ENCODE measurements at places on chromosomes 2 and 18.
A peak's percentile ranks its signal among the peaks of the same experiment; 100 is the strongest.

GRCh38 chr2:136394136-136395060 lies 276.4 kb upstream of the CXCR4 start:
- no peak for DNase-seq

DNA sequence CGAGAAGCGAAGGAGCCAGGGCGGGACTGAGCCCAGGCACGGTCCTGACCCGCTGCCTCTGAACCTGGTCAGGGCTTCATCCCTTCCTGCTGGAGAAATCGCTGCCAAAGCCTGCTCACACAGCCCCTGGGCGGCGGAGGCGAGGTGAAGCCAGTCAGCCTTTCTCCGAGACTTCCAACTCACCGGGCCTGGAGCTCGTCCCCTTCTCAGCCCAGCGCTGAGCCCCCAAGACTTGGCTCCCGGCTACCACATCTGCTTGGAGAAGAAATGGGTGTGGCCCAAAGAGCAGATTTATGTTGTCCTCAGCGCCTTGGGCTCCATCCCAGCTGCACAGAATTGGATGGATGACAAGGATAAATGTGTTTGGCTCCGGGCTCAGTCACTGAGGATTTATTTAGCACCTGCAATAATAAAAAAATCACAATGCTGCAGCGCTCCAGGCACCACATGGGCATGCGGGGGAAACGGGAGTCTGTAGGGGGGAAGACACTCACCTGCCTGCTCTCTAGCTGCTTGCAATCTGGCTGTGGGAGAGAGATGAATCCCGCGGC lies 64.9 kb downstream of the ACTR2 start:
- DNase-seq = no peak

GRCh38 chr2:190810981-190811587 lies 69.5 kb upstream of the GLS start:
- no peak for DNase-seq

GRCh38 chr2:73083886-73084800 lies 12.6 kb upstream of the SFXN5 start:
- DNase-seq = no peak

GRCh38 chr2:56671973-56672569 lies 488.3 kb downstream of the CCDC85A start:
- DNase-seq = no peak

DNA sequence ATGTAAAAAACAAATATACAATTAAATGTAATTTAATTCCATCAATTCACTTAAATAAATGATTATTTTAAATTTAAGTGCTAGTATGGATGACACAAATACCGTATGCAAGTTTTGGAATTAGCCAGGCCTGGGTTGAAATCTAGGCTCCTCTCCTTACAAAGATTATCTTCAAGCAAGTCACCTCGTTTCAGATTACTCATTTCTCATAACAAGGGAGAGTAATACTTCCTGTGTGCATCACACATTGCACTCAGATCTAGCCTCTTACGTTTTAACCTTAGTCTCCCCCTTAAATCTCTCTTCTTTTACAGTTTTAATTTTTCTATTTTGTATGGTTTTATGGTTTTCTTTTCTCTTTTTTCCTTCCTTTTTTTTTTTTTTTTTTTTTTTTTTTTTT lies 1475.9 kb upstream of the NXPH2 start:
- no peak for DNase-seq

GRCh38 chr18:22302144-22302543 lies 115.6 kb downstream of the CTAGE1 start:
- DNase-seq = no peak

DNA sequence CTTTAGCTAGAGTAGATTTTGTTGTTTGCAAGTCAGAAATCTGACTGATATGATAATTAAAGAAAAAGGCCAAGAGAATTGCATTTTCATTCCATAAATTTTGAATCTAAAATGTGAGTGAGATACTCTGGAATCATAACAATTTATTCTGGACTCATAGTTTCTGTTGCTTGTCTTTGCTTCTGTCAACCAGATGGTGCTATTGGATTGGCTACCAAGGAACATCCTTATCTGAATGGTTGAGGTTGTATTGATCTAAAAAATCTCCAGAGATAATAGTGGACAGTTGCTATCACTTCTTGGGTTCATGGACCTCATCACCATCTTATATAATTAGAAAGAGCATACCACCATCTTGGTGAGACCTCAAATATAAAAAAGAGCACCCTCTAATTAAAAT lies 34.0 kb upstream of the CPS1 start:
- DNase-seq = no peak

- no peak for DNase-seq
Measured at GRCh38 chr2:159573294-159573693, 43.1 kb downstream of the BAZ2B start.

GRCh38 chr2:216714376-216714775 lies 19.0 kb upstream of the IGFBP5 start:
- peak; percentile 76 for DNase-seq

- no peak for DNase-seq
Measured at GRCh38 chr2:241073166-241074064, 28.7 kb downstream of the MTERF4 start.

DNA sequence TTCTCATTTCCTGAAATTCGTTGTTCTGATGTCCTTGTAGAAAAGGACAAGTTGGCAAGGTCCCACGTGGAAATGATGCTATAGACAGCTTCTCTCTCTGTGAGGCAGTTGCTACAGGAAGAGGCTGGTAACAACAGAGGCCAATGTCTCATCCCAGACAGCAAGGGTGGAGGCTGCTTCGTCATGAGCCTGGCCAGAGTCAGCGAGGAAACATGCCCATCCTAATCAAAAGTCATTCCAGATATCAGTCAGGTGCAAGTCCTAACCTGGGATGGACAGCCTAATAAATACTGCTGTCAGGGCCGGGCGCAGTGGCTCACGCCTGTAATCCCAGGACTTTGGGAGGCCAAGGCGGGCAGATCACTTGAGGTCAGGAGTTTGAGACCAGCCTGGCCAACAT lies 6.4 kb upstream of the SMAD7 start:
- no peak for DNase-seq

- DNase-seq = no peak
Measured at GRCh38 chr18:25061395-25061794, 290.6 kb downstream of the ZNF521 start.

DNA sequence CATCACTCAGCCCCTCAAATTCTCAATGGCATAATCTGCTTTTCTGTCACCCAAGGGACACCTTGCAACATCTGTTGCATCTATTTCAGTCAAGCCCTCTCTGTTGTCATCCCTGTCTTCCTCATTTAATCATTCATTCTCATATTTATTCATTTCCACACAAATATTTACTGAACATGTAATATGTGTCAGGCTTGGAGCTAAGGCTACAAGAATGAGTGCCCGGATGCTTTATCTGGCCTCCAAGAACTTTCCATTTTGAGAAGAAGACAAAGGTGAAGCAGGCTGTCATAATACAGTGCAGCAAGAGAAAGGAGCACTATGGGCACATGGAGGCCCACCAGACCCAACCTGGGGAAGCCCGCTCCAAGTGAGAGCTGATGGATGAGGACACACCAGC lies 15.6 kb downstream of the IL18RAP start:
- no peak for DNase-seq

DNA sequence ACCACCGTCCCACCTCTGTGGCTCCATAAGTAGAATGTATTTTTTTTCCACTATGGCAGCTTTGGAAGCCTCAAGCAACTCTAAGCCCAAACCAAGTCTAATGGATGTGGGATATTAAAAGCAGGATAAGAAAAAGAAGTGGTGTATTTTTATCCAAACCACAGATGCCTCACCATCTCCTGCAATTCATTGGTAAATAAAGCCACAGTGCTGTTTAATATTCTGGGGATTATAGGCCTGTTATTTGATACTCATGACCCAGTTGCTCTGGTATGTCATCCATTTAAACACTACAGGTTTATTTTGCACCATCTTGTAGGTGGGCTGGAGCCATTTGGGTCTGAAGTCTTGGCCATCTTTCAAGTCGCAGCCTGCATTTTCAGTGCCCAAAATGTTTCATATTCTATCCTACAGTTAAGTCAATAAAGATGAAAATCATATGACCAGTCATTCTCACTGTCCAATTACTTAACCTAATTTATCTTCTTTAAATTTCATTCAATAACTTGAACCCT lies 279.5 kb upstream of the EPHA4 start:
- DNase-seq = no peak

DNA sequence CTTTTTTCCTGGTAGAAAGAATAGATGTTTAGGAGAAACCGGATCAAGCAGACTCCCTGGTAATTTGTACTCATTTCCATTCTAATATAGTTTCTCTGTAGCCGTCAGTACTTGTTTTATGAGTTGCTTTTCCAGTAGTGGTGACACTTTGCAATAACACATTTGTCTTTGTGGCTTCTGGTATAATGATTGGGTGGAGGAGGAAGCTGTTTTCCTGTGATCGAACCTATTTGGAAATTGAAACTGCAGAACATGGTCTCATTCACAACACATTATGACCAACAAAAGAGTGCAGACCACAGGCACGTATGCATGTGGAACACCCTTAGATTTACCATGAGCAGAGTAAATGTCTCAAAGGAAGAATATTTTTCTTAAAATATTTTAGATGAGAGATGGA lies 7.6 kb upstream of the SERPINB12 start:
- DNase-seq = no peak

GRCh38 chr2:236943068-236943467 lies 142.6 kb upstream of the COPS8 start:
- DNase-seq = no peak

GRCh38 chr2:187554011-187554703 lies at the start of gene TFPI:
Gene TFPI (minus strand): TSS chr2:187554435. CDS start chr2:187503768, 50,667 bp downstream.
- DNase-seq = peak; percentile 57

- no peak for DNase-seq
Measured at GRCh38 chr2:74497777-74498499, 1.5 kb downstream of the LBX2 start.

- DNase-seq = peak; percentile 94
Measured at GRCh38 chr2:18976168-18976961, 382.1 kb downstream of the OSR1 start.

DNA sequence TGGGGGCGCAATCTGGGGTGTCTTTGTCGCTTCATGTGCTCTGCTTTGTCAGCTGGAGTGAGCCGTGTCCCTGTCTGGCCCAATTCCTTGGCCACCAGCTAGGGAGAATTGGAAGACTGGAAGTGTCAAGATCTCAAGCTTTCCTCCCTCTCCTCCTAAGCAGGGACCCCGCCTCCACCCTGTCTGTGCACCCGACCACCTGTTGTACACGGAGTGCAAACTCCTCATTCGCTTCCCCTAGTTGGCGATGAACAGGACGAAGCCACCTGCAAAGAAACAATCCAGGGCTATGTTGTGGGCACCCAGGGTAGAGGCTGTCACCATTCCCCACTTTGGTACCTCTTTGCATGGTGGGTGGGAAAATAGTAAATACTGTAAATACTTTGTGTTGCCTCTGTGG lies 1.7 kb upstream of the DQX1 start:
- no peak for DNase-seq

DNA sequence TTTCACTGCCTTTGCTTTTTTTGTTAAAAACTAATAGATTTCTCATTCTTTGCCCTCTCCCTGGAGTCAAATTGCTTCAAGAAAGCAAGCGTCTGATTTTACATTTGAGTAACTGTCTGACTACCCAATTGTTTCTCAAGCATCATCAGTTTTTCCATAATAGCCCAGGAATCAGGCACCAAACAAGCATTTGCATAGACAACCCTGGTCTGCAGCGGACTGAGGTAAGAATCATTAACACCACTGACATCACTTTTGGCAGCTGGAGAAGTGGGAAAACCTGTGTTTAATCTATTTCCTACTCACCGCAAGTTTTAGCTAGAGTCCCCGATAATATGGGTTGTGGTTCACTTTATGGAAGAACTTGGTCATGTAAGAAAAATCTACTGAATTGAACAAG lies 55.7 kb downstream of the IRS1 start:
- peak; percentile 50 for DNase-seq

GRCh38 chr2:150062416-150062815 lies 425.1 kb downstream of the RND3 start:
- DNase-seq = peak; percentile 20

DNA sequence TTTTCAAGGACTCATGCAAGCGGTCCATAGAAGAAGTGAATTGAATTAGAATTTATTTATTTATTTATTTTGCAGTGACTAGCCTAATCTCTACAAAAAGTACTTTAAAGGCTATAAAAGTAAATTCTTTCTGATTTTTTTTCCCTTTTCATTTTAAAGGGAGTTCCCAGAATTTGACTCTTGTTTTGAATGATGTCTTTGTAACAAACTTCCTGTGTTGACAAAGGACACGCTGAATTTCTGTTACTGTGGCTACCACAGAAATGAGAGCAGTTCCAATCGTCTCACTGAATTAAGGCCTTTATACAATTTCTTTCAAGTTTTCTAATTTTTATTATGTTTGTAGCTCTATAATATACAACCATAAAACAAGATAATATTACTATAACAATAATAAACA lies 46.3 kb upstream of the LPIN2 start:
- no peak for DNase-seq

- no peak for DNase-seq
Measured at GRCh38 chr18:34624551-34624950, 85.5 kb upstream of the DTNA start.

DNA sequence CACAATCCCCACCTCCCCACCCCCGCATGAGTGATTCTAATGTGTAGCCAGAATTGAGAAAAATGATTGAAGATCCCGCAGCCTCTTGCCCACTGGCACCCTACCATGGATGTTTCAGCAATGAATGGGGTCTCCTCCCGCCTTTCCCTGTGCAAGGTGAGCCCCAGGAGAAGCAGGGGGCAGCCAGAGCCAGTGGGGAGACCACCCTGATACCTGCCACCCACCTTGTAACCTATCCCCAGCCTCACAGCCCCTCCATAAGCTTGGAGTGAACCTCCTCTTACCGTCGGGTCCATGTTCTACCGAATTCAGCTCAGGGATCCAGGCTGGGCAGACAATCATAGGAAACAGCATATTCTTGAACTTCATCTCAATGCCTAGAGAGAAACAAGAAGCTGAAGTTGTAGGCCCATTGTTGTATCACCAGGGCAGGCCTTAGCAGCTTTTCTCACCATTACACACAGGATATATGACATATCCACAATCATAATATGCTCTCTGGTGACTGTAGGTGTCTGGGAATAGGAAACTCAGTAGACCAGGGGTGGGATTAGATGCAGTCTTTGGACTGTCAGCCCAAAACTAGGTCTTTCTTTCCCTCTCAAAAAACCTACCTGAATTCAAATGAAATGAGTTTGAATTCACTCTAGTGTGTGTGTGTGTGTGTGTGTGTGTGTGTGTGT lies 30.9 kb downstream of the XDH start:
- peak; percentile 35 for DNase-seq

GRCh38 chr2:237931205-237931721 lies 35.6 kb upstream of the UBE2F start:
- peak; percentile 39 for DNase-seq

DNA sequence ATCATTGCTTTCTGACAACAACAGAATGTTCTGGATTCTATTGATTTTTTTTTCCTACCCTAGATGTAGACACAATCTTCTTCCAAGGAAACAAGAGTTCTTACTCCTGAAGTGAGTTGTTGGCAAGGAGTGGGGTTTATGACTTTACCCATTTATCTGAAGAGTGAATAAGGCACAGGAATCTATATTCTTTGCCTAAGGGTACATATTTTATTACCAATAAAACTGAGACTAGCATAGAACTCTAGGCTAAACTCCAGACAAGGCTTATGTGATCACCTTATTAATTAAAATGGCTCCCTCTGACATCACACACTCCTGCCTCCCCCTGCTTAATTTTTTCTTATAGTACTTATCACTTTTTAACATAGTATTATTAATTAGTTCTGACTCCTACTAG lies 47.6 kb downstream of the C18orf54 start:
- no peak for DNase-seq

GRCh38 chr18:9736286-9736835 lies 28.3 kb downstream of the RAB31 start:
- DNase-seq = no peak

GRCh38 chr2:71798266-71799012 lies 345.1 kb downstream of the DYSF start:
- DNase-seq = no peak
